GOT3 (cell line): ENCODE measurements at places on chromosomes 6 and 20.

DNA sequence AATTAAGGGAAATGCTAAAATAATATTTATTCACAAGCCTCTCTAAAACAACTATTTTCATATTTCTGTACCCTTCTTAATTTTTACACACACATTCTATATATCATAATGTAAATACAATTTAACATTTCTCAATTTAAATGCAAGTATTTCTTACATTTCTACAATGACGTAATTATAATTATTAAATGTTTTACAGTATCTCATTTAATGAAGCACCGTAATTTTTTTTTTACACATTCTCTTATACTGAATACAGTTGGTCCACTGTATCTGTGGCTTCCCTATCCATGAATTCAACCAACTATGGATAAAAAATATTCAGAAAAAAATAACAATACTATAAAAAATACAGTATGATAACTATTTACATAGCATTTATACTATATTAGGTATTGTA is 85.7 kb downstream of the AHI1 start:
- DNase-seq = no peak

DNA sequence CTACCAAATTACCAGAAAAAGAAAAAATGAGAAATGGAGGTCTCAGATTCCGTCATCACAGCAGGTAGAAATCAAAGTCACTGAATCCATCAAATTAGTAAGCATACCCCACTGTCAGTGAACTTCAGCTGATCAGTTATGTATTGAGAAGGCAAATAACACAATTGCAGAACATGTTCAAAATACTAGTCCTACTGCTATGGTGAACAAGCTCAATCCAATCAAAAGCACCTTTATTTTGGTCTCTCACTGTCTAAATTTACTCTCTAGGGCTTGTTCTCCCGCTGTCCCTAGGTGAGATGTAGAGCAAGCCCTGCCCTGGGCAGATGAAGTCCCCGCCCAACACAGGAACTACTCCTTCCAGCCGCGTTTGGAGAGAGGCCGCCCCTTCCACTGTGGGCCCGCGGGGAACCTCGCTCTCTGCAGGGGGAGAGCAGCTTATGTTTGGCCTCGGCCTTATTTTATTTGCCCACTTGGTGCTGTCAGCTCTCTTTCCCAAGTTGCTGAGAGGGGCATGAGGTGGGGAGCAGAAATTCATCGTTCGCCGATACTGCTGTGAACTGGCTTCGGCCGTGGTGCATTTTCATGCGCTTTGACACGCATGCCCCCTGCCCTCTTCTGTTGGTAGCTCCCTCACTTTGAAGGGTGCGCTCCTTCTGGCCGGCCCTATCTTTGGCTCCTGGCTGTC is 14.3 kb upstream of the MAP1LC3A start:
- DNase-seq = peak; percentile 93

GRCh38 chr6:72622094-72622940 is 453 bp downstream of the KCNQ5 start:
- DNase-seq = no peak

- DNase-seq = no peak
Measured at GRCh38 chr6:34585512-34586061, 29.5 kb upstream of the SPDEF start.

DNA sequence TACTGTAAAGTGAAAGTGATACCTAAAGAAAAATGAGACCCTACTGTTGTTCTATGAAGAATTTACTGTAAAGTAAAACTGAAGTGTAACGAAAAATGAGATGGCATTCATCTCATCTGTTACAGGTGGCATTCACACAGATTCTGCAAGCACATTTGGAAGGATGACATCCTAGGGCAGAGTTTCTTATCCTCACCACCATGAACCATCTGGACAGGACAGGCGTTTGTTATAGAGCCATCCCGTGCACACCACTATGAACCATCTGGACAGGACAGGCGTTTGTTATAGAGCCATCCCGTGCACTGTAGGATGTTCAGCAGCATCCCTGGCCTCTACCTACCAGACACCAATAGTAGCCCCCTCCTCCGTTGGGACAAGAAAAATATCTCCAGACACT is 294.8 kb downstream of the GMDS start:
- DNase-seq = no peak

GRCh38 chr20:44941120-44941691 is 19.0 kb downstream of the TOMM34 start:
- no peak for DNase-seq

DNA sequence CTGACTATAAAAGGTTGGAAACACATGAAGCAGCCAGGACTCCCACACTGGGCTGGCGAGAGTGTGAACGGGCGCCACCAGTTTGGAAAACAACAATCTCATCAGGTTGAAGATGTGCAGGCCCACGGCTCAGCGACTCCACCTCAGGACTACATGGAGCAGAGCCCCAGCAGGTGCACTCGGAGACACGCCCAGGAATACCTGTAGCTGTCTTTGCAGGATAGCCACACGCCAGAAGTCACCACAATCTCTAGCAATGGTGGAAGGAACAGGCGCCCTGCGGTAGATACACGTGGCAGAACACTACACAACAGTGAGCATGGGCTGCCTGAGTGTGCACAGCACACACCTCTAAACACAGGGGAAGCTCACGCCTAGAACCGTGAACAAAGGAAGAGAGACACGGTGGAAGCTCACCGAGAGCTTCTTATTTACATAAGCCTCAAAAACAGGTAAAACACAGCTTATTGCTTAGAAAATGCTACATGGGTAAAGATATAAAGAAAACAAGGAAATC is 28.7 kb upstream of the RPS6KA2 start:
- DNase-seq = no peak

DNA sequence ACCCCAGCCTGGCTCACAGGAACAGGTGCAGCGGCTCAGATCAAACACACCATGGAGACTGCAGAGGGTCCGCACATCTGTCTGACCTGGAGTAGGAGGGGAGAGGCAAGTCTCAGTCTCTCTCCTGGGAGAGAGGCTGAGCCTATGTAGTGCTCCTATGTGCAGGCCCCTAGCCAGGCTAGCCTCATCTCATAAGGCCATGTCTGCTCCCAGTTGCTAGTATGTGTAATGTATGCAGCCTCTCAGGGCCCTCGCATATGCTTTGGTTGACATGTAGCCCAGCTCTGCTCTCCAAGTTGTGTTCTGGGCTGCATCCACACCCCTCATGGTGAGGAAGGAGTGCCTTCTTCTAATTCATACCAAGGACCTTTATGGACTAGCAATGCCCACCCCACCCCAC is 11.8 kb downstream of the TNXB start:
- DNase-seq = no peak

DNA sequence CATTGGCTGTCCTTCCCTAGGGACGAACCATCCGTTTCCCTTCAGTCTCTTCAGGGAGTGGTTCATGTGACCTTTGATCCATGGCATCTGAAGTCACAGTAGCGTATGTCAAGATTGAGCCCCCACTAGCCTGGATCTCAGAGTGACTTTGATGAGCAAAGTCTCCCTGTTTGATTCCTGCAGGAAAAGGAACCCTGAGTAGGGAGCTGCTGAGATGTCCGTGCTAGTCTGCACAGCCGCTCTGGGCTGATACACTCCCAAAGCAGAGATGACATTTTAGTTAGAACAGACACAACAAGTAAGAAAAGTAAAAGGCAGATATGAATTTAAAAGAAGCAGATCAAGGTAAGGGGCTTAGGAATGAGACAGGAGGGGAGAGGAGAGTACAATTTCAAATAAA is 899.4 kb downstream of the C6orf118 start:
- DNase-seq = no peak

GRCh38 chr6:87155842-87156815 is 764 bp downstream of the ZNF292 start:
- DNase-seq = no peak
